ENCODE measurements at places on chromosomes 16 and 17.
A peak's percentile ranks its signal among the peaks of the same experiment; 100 is the strongest.

DNA sequence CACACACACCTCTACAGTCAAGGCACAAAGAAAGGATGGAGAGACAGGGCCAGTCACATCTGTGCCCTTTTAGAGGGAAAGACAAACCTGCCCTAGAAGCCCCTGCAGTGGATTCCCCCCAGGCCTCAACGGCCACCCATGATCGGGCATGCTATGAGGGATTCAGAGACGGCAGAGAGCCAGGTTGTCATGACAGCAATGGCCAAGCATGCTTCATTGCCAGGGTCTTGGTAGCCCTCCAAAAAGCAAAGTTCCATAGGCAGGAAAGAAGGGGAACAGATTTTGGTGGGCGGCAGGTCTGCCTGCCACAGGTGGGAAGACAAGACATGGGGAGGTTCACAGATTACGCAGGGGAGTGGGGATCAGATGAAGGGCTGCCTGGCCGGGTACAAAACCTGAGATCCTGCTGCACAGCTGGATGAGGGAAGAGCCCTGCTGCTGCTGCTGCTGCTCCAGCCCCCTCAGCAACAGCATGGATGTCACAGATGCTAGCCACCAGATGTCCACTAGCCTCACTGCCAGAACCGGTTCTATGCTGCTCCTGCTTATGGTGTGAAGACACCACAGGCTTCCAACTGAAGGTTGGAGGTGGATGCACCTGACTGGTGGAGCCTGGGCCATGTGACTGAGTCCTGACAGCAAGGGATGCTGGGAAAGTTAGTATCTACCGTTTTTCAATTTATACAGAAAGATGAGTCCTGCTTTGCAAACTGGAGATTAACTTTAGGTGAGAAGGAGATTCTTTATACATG lies 17.8 kb downstream of the ACTG1 start:
- peak; percentile 77 for ATAC-seq

GRCh38 chr17:21361020-21361809 lies 14.9 kb upstream of the KCNJ12 start:
- ATAC-seq = no peak

DNA sequence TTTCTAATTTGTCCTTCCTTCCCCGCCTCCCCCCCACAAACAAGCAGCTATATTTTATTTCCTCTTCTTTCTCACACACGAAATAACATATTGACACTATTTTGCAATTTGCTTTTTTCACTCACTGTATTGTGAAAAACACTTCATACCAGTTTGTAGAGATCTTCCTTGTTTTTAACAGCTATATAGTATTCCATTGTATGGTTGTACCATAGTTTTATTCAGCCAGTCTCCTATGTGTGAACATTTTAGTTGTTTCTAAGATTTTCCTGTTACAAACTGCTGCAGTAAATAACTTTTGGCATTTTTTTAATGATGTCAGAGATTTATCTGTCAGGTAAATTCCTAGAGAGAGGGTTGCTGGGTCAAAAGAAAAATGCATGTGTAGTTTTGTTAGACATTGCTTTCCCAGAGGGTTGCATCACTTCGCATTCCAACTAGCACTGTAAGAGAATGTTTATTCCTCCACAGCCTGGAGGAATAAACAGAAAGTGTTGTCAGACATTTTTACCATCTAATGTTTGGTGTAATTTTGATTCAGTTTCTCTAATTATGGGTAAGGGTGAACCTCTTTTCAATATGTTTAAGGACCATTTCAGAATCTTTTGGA lies 101.2 kb downstream of the MRTFB start:
- no peak for ATAC-seq

DNA sequence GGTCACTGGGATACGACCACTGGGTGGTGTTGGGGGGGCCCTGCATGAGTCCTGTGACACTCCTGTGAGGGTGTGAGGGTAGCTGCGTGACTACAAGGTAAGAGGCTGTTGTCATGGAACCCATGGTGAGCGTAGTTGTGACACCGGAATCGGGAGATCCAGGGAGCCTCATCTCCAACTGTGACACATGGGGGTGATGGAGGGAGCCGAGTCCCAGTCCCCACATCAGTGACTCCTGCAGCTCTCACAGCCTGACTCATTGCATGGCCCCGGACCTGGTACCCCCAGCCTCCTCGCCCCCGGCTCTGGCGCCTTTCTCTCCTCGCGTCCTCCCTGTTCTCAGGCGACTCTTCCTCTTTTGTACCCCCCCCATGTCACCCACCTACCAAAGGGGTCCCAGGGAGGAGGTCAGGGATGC lies 14.2 kb downstream of the CDH16 start:
- no peak for ATAC-seq

- ATAC-seq = no peak
Observed at GRCh38 chr17:73249700-73250099, 12.0 kb downstream of the CPSF4L start.

GRCh38 chr17:74584292-74585060 lies 7.6 kb downstream of the CD300LD start:
- no peak for ATAC-seq

GRCh38 chr16:8669481-8669880 lies 4.9 kb upstream of the ABAT start:
- no peak for ATAC-seq

- ATAC-seq = no peak
Observed at GRCh38 chr17:46035112-46035818, 36.2 kb downstream of the STH start.

DNA sequence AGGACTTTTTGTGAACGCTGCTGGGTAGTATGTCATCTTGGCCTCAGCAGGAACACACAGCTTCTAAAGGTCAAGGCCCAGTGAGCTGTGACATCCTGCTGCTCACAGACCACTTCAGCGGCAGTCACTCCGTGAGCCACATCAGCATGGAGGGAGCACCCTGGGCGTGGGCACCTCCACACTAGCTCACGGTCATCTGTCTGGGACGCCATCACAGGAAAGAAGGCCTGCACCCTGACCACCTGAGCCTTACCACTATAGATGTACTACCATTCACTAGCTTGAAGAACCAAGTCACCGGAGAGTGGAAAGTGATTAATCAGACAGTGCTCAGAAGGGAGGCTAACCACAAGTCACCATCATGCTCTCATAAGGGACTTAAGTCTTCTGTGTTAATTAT lies 3.3 kb downstream of the AXIN1 start:
- ATAC-seq = no peak

DNA sequence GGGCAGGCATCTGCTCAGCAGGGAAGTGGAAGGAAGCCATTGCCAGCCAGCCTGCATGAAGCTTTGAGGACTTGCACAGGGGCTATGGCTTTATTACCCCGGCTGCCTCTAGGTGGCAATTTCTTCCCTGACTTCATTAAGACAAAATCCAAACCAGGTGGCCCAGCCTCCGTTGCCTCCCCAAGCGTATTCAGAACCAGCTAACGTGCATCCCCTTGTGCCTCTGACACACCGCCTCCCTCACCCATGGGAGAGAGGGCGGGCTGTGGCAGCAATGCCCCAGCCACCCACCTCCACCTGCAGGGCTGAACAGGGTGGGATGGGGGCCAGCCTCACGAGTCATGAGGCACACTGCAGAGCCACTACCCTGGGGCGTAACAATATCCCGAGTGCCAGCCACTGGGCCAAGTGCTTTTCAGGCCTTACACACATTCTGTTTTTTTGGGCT lies 6.8 kb downstream of the KIFC3 start:
- ATAC-seq = peak; percentile 77

DNA sequence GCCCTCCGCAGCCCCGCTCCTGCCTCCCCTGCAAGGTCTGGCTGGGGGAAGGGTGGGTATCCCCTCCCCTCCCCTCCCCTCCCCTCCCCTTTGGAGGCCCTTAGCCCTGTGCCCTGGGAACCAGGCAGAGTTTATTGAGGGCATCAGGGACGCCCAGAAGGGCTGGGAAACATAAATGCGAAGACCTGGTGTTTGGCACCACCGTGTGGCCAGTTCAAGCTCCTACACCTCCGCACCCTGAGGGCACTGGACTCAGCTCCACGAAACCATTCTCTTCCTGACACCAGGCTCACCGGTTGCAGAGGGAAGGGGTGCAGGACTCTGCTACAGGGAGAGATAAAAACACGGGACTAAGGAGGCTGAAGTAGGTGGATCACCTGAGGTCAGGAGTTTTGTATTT lies 1.0 kb upstream of the AIPL1 start:
- ATAC-seq = peak; percentile 99

GRCh38 chr17:44417553-44417952 lies 28.1 kb upstream of the ITGA2B start:
- no peak for ATAC-seq

DNA sequence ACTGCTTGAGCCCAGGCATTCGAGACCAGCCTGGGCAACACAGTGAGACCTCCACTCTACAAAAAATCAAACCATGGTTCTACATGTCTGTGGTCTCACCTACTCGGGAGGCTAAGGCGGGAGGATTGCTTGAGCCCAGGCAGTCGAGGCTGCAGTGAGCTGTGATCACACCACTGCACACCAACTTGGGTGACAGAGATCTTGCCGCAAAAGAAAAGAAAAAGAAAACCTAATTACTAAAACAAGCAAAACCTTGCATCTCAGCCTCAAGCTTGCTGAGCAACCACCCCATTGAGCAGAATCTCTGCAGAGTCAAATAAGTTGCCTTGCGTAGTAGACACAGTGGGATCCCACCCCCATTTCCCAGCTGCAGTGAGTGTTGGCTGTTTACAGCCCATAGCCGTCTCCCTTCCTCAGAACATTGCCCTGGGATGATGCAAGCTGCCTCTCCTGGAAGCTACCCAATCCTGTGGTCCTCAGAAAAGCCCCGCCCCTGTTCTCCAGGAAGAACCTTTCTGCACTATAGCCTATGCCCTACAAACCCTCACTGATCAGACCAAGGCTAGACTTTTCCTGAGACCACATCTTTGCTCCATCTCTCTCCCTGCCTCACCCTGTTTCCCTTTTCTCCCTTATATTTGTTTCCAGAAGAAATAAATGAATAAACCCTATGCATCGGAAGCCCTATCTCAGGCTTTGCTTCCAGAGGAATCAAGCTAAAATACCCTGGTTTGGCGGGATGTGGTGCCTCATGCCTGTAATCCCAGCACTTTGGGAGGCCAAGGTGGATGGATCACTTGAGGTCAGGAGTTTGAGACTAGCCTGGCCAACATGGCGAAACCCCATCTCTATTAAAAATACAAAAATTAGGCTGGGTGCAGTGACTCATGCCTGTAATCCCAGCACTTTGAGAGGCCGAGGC lies 16.7 kb upstream of the ERN2 start:
- ATAC-seq = peak; percentile 65

DNA sequence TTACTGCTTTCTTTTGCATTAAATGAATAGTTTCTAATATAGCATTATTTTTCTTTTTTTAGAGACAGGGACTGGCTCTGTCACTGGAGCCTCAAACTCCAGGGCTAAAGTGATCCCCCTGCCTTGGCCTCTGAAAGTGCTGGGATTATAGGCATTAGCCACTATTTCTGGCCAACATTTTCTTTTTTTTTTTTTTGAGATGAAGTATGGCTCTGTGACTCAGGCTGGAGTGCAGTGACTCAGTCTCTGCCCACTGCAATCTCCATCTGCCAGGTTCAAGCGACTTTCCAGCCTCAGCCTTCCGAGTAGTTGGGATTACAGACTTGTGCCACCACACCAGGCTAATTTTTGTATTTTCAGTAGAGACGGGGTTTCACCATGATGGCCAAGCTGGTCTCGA lies 2.0 kb upstream of the DUXB start:
- ATAC-seq = no peak

DNA sequence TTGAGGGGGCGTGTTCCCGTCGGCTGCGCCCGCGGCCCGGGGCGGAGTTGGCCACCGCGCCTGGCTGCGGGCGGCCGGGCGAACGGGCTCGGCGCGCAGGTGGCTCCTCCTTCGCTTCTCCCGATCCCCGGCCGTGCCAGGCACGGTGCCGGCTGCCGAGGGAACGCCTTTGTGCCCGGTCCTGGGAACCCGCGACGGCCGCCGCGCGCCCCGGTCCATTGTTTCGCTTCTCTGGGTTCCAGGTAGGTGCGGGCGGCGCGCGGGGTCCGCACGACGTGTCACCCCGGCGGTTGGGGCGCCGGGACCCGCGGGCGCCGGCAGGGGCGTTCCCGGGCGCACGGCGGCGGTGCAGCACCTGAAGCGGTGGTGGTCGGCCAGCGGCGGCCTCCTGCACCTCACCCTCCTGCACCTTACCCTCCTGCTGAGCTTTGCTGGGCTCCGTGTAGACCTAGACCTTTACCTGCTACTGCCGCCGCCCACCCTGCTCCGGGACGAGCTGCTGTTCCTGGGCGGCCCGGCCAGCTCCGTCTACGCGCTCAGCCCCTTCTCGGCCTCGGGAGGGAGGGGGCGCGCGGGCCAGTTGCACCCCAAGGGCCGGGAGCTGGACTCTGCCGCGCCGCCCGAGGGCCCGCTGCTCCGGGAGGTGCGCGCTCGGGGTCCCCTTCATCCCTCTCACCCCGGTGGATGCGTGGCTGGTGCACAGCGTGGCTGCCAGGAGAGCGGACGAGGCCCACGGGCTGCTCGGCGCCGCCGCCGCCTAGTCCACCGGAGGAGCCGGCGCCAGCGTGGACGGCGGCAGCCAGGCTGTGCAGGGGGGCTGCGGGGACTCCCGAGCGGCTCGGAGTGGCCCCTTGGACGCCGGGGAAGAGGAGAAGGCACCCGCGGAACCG lies 99.9 kb downstream of the EFCAB13 start:
- ATAC-seq = peak; percentile 86

- no peak for ATAC-seq
Observed at GRCh38 chr16:86824751-86825296, 246.5 kb downstream of the FOXL1 start.

DNA sequence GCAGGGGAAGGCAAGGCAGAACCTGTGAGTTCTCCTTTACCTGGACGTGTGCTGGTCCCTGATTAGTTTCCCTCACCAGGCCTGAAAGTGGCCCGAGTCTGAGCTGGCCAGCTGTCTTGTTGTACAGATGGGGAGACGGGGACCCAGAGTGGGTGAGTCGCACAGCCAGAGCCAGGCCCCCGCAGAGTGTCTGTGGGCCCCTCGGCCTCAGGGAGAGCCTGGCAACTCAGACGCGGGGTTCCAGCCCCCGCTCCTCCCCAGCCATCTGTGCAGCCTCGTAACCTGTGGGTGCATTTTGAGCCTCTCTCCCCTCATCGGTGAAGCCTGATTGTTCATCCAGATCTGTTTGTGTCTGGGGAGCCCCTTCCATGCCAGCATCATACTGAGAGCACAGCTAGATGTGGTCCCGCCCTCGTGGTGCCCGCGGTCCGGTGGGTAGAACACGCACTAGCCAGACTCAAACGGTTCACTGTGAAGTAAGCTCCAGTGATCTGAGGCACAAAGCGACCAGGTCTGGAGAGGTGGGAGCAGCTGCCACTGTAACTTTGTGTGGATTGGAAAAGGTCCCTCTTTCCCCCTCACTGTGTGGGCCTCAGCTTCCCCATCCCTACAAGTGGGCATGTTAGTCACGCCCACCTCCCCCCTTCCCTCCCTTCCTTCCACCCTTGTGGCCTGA lies 6.0 kb upstream of the NDRG4 start:
- no peak for ATAC-seq

- ATAC-seq = no peak
Observed at GRCh38 chr16:12099451-12100123, 123.1 kb downstream of the SNX29 start.

Measured in SK-N-SH treated with all-trans-retinoic acid at 6 μM for 48 hours (cell line).